ENCODE measurements at places on chromosomes 7 and 10.

DNA sequence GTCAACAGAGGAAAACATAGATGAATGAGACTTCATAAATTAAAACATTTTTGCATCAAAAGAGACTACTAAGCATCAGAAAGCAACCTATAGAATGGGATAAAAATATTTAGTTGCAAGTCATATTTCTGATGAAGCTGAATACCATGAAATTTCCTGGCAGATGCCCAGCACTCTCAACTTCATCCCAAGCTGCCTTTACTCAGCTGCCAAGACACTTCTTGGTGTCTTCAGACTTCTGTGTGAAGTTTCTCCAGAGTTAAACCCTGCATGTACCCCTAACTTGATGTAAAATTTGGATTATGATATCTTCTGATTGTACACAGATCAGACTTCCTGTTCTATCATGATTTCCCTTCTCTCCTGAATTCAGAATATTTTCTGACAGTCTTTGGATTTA is 73.2 kb downstream of the AKR1C4 start:
- DNase-seq, result no peak

DNA sequence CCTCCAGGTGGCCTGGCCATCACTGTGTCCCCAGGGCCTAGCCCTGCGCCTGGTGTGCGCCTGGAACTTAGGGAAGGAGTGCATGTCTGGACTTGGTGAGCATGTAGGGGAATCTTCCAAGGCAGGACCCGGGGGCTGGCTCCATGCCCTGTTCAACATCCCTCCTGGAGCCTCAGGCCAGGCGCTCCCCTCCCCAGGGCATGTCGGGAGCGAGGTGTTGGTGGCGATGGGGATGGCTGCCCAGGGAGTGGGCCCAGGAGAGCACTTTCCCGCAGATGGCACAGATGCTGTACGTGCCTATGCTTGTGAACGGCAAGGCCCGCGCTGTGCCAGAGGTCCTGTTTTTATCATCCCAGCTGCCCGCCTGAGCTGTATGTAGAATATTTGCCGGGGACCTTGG is 55.0 kb downstream of the CDH23 start:
- DNase-seq, result no peak

DNA sequence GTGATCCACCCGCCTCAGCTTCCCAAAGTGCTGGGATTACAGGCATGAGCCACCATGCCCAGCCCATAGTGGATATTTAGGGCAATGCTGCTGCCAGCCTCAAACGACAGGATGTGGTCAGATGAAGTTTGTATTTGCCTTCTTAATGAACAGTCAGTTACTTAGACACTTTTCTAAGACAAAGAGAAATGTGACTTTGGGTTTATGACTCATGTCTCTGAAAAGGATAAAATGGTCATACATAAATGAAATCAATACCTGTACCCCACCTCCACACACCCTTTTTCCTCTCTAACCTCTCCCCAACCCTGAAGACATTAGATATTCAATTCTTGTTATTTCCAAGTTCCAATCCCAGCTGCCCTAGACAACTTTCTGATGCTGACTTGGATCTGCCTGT is 109.3 kb upstream of the INSIG1 start:
- no peak for DNase-seq

GRCh38 chr10:87761892-87762291 is 56.1 kb downstream of the ATAD1 start:
- DNase-seq, result peak; percentile 6

- DNase-seq, result no peak
These were observed 42.3 kb upstream of the MDFIC start for GRCh38 chr7:114879554-114879953.

DNA sequence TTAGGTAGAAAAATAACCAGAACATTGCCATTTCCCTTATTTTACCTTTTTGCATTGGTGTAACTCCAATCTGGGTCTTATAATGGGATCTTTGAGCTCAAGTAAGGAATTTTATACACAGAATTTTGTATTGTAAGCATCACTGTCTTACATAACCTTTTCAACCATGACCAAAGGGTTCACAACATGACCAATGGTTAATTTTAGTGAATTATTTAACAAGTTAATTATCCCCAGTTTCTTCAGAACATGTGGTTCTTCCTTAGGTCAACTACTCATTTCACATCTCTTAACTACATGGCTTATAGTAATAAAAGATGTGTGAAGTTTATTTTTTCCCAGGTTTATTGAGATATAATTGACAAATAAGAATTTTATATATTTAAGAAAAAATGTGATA is 74.2 kb upstream of the RHOBTB1 start:
- DNase-seq, result no peak

- DNase-seq, result no peak
These were observed 59.3 kb upstream of the KIAA1217 start for GRCh38 chr10:24149640-24150039.

Measured in NK-92 treated with Interleukin-12 subunit alpha and Interleukin-12 subunit beta, amount 100 ng/mL, for 24 hours (cell line).